ENCODE measurements at places on chromosomes 3 and 15. TPM values are rescaled to one million over a fixed set of nuclear protein-coding genes. Genes with fewer than 3 reads are reported as not detected.
A peak's percentile ranks its signal among the peaks of the same experiment; 100 is the strongest.

CLDN11 gene
- total RNA-seq = not detected

PDE8A gene
- total RNA-seq = 18.7 TPM

GLT8D1 gene
- 30.3 TPM for total RNA-seq

DNA sequence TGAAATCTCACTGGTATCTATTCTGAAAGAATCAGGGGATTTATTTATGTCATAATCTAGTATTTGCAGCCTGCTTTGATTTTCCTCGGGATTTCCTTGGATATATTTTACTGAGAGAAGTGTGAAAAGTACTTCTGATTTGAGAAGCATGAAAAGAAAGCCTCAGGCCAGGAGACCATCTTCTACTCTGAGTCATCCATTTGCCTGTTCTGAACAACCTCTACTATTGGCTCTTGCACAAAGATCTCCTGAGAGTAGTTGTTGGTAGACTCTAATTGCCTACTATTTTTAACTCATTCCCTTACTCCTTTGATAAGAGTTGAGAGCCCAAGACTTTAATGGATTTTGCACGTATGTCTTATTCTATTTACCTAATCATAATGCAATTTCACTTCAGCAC is 318.9 kb downstream of the BCHE start:
- no peak overlapping the region for H3K27ac ChIP-seq
- H3K36me3 ChIP-seq = no peaks in the 10 kb centered on the region
- H3K4me3 ChIP-seq = no peak overlapping the region
- no peaks in the 10 kb centered on the region for H3K4me1 ChIP-seq
- no peaks in the 10 kb centered on the region for H3K27me3 ChIP-seq
- DNase-seq = no peak

DNA sequence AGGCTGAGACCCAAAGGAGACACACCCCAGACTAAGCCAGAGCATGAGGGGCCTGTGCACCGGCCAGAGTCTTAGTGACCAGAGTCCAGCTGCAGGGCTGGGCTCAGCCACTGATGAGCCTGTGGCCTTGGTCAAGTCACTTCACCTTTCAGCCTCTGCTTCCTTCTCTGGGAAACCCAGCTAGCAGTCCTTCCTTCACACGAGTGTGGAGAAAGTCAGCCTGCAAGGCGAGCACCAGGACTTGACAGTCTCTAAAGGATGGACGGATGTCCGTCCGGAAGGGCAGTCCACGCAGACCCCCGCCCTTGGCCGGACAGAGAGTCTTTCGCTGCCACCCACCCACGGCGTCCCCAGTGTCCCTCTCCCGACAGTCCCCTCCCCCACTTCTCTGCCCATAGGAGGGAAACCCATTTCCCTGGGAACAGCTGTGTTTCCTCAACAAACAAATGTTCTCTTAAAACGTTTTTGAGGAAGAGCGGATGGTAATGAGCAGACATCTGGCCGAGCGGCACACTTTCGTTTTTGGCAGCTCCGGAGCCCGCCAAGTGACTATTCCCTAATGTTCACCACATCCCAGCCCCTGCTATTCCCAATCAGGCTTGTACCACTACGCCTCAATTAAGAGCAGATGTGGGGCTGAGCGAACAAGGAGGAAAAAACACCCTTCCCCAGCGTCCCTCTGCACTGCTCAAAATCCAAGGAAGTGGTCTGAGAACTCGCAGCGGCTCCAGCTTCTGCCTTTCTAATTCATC is 129.1 kb upstream of the SMAD3 start:
- H3K27ac ChIP-seq = no peak overlapping the region
- peaks cover 5% of the 10 kb centered on the region for H3K27me3 ChIP-seq
- DNase-seq = no peak
- H3K4me1 ChIP-seq = peaks cover 12% of the 10 kb centered on the region
- no peak overlapping the region for H3K4me3 ChIP-seq
- no peaks in the 10 kb centered on the region for H3K36me3 ChIP-seq

GRCh38 chr15:83940136-83940535 is 286.2 kb downstream of the ADAMTSL3 start:
- peaks cover 16% of the 10 kb centered on the region for H3K27me3 ChIP-seq
- no peaks in the 10 kb centered on the region for H3K4me1 ChIP-seq
- no peak overlapping the region for H3K4me3 ChIP-seq
- H3K27ac ChIP-seq = no peak overlapping the region
- no peaks in the 10 kb centered on the region for H3K36me3 ChIP-seq

DNA sequence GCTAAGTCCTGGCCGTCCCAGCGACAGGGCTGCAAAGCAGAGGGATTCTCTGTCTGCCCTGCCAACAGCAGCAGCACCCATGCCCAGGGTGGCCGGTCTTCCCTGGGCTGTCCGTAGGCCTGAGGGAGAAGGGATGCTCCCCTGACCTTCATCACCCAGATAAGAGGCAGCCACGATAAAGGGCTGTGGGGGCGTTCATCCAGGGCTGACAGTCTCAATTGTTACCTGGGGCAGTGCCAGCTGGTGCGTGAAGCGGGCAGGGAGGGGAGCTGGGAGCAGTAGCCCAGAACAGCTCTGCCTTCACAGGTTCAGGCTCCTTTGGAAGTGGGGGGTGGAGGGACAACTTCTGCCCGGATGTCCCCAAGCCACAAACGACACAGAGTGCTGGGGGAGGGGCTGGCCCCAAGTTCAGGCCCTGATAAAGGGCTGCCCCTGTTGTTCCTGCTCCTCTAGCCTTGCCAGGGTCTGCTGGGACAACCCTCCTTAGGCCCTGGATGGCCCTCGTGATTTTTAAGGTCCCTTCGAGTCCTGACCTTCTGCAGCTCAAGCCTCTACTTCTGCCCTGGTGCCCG is 94.7 kb downstream of the RAB11A start:
- no peak for DNase-seq
- no peak overlapping the region for H3K27ac ChIP-seq
- H3K36me3 ChIP-seq = no peaks in the 10 kb centered on the region
- H3K4me1 ChIP-seq = no peaks in the 10 kb centered on the region

DNA sequence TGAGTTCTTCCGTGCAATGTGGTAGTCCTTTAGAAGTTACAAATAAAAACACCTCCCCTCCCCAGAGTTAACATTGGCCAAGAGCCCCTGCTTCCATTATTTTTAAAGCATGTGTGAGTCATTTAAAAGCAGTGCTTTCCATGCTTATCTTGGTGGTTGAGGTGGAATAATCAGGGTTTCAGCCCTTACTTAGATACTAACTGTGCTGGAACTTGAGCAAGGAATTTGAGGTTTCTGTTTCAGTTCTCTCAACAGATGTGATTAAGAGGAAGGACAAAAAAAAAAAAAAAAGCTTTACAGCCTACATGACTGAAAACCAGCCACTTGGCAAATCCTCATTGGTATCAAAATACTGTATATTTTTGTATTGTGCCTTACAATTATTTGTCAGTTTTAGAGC is 64.5 kb downstream of the CGNL1 start:
- no peak overlapping the region for H3K27ac ChIP-seq
- H3K36me3 ChIP-seq = no peaks in the 10 kb centered on the region
- no peaks in the 10 kb centered on the region for H3K4me1 ChIP-seq
- DNase-seq = no peak
- peaks cover 18% of the 10 kb centered on the region for H3K27me3 ChIP-seq

DNA sequence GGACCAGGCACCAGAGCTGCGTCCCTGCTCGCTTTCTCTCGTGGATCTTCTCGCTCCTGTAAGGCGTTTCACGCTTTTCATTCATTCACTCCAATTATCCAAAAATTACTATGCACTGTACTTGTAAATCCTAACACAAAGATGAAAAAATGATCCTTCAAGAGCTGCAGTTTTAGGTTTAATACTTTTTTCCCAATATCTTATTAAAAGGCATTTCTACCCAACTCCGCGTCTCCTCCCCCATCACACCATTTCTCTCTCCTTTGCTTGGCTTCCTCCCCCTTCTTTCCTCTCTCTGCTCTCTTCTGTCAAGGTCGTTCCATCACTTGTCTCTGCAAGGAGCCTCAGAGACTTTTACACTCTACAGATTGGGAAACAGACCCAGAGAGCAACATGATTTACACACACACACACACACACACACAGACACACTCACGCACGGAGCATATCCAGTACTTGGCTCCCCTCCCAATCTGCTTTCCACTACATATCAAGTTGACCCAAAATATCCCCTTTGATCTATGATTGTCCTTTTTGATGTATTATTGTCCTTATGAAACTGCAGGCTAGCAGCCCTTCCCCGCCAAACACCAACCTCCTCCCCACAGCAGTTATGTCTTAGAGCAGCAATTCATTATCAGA is 479 bp upstream of the CLDN1 start:
- DNase-seq = no peak
- no peak overlapping the region for H3K27ac ChIP-seq
- peaks cover 53% of the 10 kb centered on the region for H3K27me3 ChIP-seq
- H3K36me3 ChIP-seq = no peaks in the 10 kb centered on the region

DNA sequence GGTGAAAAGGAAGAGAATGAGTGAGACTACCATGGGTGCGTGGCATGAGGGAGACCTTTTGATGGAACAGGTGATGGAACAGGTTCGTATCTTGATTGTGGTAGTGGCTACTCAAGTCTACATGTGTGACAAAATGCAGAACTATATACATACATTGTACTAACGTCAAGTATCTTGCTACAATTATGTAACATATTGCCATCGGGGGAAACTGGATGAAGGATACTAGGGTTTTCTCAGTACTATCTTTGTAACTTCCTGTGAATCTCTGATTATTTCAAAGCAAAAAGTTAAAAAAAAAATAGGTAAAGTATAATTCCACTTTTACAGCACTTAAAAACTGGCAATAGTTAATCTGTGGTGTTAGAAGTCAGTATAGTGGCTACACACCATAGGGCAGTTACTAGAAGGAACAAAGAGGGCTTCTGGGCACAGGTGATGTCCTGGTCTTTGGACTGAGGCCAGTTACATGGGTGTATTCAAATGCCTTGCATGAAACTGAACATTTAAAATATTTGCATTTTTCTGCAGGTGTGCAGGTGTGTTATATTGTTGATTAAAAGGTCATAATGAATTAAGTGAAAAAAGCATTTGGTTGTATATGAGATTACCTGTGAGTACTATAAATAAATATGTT is 61.4 kb downstream of the LRRK1 start:
- no peak overlapping the region for H3K4me3 ChIP-seq
- H3K4me1 ChIP-seq = no peaks in the 10 kb centered on the region
- H3K36me3 ChIP-seq = no peaks in the 10 kb centered on the region
- H3K27ac ChIP-seq = no peak overlapping the region

GRCh38 chr15:75091814-75092213 is 68.4 kb downstream of the PPCDC start:
- H3K27me3 ChIP-seq = peaks cover 8% of the 10 kb centered on the region
- peaks cover 19% of the 10 kb centered on the region for H3K4me1 ChIP-seq
- no peak overlapping the region for H3K4me3 ChIP-seq
- DNase-seq = no peak

DNA sequence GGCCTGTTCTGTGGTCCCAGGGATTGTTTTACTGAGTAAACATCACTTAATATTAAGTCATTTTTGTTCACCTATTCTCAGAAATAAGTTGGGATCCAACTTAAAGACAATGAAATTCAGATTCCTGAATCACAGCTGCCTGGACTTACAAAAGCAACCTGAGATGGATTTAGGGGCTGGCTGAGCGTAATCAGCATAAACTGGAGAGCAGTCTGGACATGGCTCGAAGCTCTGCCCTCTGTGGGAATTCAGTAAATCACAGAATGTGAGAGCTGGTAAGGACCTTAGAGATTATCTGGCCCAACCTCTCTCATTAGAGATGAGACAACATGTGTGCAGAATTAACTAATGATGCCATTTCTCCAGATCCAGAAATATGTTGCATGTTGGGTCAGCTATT is 23.7 kb downstream of the CCDC80 start:
- no peak for DNase-seq
- no peaks in the 10 kb centered on the region for H3K36me3 ChIP-seq
- no peak overlapping the region for H3K4me3 ChIP-seq
- no peak overlapping the region for H3K27ac ChIP-seq
- H3K4me1 ChIP-seq = no peaks in the 10 kb centered on the region

- H3K27me3 ChIP-seq = peaks cover 68% of the 10 kb centered on the region
- no peak overlapping the region for H3K4me3 ChIP-seq
- DNase-seq = no peak
- no peak overlapping the region for H3K27ac ChIP-seq
- peaks cover 4% of the 10 kb centered on the region for H3K4me1 ChIP-seq
- no peaks in the 10 kb centered on the region for H3K36me3 ChIP-seq
These were observed 2.0 kb downstream of the RASGRF1 start for GRCh38 chr15:79088426-79089205.

DNA sequence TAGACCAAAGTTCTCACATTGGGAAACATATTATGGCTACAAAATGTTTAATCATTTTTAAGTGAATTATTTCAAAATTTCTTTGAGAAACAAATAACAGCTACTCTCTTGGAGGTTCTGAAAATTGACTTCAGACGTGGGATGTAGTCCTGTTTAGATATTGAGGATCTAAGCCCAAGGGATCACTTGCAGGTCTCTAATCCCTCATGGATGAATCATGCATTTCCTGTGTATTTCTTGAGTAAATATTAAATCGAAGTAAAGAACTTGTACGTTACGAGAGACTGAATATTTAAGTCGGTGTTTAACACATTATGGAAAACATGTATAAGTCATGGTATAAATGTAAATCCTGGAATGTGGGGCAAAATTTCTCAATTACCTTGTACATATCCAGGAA is 119.8 kb downstream of the EPHA3 start:
- DNase-seq = no peak
- no peaks in the 10 kb centered on the region for H3K36me3 ChIP-seq
- no peaks in the 10 kb centered on the region for H3K27me3 ChIP-seq
- no peak overlapping the region for H3K4me3 ChIP-seq
- no peaks in the 10 kb centered on the region for H3K4me1 ChIP-seq

DNA sequence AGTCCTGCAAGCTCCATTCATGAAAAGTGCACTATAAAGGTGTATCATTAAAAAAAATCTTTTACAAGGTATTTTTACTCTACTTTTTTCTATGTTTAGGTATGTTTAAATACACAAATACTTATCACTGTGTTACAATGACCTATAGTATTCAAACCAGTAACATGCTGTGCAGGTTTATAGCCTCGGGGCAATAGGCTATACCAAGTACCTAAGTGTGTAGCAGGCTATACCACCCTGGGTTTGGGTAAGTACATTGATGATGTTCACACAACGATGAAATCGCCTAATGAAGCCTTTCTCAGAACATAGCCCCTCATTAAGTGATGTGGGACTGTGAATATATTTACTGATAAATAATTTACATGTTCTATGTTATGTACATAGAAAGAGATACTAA is 104.6 kb downstream of the ATP1B3 start:
- H3K4me1 ChIP-seq = no peaks in the 10 kb centered on the region
- H3K27ac ChIP-seq = no peak overlapping the region
- no peak for DNase-seq
- no peak overlapping the region for H3K4me3 ChIP-seq

GRCh38 chr3:13011573-13012220 is 61.5 kb downstream of the IQSEC1 start:
- peaks cover 71% of the 10 kb centered on the region for H3K4me1 ChIP-seq
- peak; percentile 83 for DNase-seq

DNA sequence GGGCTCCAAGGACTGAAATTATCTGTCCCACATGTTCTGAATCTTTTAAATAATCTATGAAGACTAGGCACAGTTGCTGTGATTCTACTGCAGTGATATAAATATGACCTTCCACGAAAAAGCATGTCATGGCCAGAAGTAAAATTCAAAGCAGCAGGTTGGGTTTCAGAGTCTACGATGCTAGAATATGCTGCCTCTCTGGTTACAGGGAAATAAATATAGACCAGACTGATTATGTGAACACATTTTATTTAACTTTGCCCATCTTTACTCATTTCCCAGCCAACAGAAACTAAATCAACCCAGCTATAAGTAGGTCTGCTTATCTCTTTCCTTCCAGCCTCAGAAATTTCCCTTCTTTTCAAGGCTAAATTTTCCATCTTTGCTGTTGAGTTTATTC is 19.9 kb upstream of the TM6SF1 start:
- DNase-seq = no peak
- peaks cover 2% of the 10 kb centered on the region for H3K36me3 ChIP-seq
- H3K27me3 ChIP-seq = peaks cover 16% of the 10 kb centered on the region
- H3K27ac ChIP-seq = no peak overlapping the region
- H3K4me3 ChIP-seq = no peak overlapping the region

Data from activated naive CD8-positive, alpha-beta T cell treated with anti-CD3 and anti-CD28 coated beads for 36 hours (primary cell).